ENCODE measurements at places on chromosomes 13 and 19. TPM values are rescaled to one million over a fixed set of nuclear protein-coding genes. Genes with fewer than 3 reads are reported as not detected.

Gene HSPB6
- not detected for total RNA-seq

Gene TEX26
- not detected for total RNA-seq

Gene SEMA6B
- 13.9 TPM for total RNA-seq

Gene REXO1
- 12.5 TPM for total RNA-seq

DNA sequence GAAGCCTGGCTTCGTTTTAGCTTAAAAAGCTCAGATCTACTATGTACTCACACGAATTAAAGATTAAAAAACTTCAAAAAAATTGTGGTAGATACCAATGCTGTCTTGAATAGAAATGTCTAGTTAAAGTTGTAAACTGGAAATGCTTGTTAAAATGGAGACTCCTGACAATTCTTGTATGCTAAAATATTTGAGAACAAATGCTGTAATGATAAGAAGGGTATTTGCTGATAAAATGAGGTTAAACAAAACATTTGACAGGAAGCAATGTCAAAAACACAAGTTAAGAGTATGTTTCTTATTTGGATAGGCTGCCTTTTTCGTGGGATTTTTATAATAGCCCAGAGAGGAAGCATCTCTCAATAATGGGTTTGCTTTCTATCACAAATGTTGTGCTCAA lies 48.0 kb upstream of the POSTN start:
- DNase-seq, result no peak

DNA sequence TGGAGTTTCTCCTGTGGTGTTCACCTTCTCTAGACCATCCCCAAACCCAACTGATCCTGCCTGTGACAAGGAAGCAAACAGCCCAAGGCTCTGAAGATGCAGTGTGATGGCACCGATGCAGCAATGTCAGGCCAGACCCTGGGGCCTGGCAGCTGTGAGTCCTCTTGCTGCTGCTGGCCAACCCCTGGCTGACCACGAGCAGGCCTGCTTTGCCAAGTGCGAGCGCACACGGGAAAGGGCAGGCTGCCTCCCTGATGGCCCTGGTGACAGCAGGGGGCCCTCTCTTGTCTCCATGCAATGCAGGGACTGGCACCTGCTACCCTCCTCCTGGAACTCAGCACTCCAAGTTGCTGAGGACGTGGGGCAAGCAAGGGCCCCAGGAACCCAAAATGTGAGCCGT lies 5.4 kb upstream of the VSTM2B start:
- DNase-seq, result no peak

DNA sequence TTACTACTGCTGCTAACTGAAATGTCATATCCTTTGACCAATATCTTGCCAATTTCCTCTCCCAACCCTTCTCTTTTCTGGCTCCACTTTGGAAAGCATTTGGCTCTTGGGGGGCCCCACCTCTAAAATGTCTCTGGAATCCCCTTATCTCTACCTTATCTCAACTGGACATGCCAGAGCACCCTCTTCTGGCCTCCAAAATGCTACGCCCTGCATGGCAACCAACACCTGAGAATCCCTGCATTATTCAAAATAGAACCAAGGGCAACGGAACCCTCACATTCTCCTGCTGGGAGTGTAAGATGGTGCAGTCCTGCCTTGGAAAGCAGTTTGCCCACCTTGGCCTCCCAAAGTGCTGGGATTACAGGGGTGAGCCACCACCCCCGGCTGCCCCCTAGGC lies 35.3 kb downstream of the CERS4 start:
- DNase-seq, result no peak

- no peak for DNase-seq
Measured at GRCh38 chr13:94704377-94705080, 7.8 kb downstream of the SOX21 start.

DNA sequence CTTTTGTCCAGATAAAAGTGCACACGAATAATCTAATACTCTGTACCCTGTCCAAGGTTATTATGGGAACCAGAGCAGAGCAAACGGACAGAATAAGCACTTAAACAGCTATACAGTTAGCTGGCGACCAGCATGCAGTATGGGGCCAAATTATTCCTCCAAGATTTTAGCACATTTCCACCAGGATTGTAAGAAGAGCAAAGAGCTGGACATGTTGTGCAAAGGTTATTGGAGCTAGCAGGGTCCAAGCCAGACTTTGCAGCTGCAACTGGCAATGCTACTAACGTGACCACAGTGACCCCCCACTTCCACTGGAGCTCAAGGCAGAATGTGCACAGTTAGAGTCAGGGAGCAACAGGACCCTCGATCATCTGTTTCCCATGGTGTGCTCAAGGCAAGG lies 89.9 kb downstream of the COL4A1 start:
- DNase-seq, result no peak

Gene VMAC
- total RNA-seq, result 1.3 TPM

- peak; percentile 76 for DNase-seq
Measured at GRCh38 chr13:23918208-23918607, 20.9 kb upstream of the C1QTNF9B start.

- no peak for DNase-seq
Measured at GRCh38 chr19:22620912-22621311, 13.2 kb upstream of the ZNF492 start.

DNA sequence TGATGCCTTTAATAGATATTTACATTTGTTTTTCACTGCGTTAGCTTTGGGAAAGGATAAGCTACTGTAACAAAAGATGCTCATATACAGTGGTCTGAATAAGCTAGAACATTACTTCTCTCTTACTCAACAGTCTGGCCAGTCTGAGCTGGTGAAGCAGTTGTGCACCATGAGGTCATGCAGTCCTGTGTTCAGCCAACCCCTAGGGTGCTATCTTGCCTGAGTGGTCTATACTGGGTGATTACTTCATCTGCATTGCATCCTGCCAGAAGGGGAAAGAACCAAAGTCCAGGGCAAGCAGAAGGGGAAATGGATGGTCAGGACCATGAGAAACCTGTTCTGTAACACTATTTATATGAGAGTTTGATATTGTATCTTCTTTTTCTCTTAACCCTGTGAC lies 31.5 kb downstream of the ERCC5 start:
- DNase-seq, result no peak

Gene LIN7B
- 3.2 TPM for total RNA-seq

- DNase-seq, result no peak
Measured at GRCh38 chr13:94657167-94657566, 55.2 kb downstream of the SOX21 start.

- DNase-seq, result no peak
Measured at GRCh38 chr19:50312967-50313811, 16.0 kb downstream of the KCNC3 start.

GRCh38 chr13:22086597-22087330 lies 415.9 kb downstream of the FGF9 start:
- DNase-seq, result no peak

Gene LILRB4
- total RNA-seq, result not detected

Gene TUBA3C
- total RNA-seq, result 189 TPM

GRCh38 chr19:12833738-12834565 lies 427 bp downstream of the RTBDN start:
- no peak for DNase-seq

GRCh38 chr13:36480726-36481427 lies 48.6 kb downstream of the CCNA1 start:
- DNase-seq, result no peak

DNA sequence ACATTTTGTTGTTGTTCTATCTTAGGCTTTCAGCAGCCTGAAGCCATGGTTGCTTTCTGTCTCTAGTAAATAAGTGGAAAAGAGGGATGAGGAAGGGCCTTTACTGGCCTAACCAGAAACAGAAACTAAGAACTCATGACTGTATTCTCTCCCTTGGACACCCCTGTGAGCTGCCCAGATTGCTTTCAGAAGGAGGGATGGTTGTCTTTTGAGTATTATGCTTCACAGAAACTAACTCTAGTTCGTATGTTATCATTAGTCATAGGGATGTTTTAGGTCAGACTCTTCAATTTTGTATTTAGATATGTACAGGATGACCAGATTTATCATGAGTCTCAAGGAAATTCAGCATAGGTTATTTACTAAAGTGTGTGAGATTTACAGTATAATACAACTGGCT lies 17.5 kb downstream of the BORA start:
- no peak for DNase-seq

DNA sequence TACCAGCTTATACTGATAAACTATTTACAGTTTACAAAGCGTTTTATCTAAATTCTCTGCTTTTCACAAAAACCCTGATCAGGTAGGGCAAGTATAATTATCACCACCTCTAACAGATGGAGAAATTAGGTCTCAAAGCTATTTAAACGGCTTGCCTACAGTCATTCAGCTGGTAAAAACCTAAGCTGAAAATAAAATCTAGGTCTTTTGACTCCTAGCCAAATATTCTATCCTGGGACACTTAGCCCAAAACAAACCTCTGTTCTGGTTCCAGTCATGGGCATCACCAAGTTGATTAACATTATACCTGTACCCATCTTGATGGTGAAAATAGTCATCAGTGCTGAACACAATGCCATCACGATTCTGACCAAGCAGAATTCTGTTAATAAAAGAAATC lies 11.4 kb downstream of the N4BP2L2 start:
- no peak for DNase-seq

DNA sequence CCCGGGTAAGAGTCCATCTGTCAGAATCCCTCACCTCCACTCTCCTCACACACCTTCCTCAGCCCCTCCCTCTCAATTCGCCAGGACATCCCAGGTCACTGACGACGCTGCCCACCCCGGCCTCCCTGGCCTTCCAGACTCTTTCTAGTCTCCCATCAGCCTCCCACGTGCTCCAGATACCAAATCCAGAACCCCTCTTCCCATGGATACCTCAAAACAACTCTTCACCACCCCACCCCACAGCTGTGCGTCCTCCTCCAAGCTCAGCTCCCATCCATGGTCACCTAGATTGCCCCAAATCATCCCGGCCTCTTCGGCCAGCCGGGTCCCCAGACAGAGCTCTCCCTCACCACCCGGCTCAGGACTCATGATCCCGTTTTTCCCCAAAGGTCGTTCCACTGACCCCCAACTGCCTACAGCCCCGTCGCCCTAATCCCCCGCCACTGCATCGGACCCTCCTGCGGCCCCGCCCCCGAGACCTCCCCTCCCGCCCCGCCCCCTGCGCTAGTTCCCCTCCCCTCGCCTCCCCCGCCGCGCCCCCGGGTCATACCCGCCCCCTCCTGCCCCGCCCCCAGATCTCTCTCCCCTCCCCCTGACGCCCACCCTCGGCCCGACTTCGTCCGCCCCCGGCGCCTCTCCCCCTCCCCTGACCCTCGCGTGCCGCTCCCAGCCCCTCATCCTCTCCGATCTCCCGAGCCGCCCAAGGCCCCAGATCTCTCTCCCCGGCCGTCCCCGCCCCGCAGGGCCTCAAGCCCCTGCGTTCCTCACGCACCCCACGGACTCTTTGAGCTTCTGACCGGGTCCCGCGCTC lies 546 bp downstream of the UBXN6 start:
- no peak for DNase-seq

GRCh38 chr19:34539396-34539795 lies 57.8 kb downstream of the WTIP start:
- no peak for DNase-seq

GRCh38 chr13:99992949-99993351 lies 11.4 kb downstream of the ZIC2 start:
- DNase-seq, result peak; percentile 82

Gene NANOS3
- total RNA-seq, result not detected

- no peak for DNase-seq
Measured at GRCh38 chr19:35937345-35938281, 1.4 kb downstream of the LRFN3 start.

DNA sequence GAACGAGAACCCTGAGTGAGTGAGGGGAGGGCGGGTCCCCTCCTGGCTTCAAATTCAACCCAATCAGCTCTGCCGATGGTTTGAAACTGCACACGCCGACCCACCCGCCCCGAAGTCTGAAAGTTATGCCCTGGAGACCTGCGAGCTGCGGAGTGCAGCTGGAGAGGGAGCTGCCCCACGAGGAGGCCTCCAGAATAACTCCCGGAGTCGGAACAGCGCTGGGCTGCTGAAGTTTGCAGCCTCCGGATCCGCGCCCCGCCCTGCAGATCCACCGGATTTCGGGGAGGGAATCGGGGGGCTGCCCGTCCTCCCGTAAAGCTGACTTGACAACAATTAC lies 7.0 kb downstream of the POU4F1 start:
- DNase-seq, result no peak

DNA sequence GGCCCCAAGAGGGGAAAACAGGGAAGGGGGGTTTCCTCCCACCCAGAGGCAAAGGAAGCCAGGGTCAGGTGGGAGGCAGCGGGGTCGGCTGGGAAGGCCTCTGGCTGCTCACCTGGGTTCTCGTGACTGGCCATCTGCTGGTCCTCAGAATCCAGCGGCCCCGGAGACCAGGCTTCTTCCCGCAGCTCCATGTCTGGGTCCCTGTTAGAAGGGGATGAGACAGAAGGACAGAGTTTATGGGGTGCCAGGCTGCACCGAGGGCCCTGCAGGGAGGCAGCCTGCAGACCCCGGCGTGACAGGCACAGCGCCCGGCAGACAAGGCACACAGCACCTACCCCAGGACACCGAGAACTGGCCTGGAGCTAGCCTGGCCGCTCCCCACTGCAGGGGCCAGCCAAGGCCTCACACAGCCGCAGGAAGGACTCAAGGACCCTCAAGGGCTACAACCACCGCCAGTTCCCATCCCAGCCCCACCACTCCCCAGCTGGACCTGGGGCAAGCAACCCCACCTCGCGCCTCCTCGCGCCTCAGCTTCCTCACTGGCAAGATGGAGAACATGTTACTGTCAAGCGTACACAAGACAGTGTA lies 18.0 kb downstream of the ZNF787 start:
- DNase-seq, result no peak

GRCh38 chr19:17037966-17038500 lies 11.4 kb upstream of the CPAMD8 start:
- DNase-seq, result no peak

GRCh38 chr13:102715447-102715846 lies 20.6 kb upstream of the METTL21C start:
- no peak for DNase-seq

Gene LIM2
- total RNA-seq, result not detected

- DNase-seq, result peak; percentile 63
Measured at GRCh38 chr19:6801485-6802086, 29.1 kb downstream of the VAV1 start.

DNA sequence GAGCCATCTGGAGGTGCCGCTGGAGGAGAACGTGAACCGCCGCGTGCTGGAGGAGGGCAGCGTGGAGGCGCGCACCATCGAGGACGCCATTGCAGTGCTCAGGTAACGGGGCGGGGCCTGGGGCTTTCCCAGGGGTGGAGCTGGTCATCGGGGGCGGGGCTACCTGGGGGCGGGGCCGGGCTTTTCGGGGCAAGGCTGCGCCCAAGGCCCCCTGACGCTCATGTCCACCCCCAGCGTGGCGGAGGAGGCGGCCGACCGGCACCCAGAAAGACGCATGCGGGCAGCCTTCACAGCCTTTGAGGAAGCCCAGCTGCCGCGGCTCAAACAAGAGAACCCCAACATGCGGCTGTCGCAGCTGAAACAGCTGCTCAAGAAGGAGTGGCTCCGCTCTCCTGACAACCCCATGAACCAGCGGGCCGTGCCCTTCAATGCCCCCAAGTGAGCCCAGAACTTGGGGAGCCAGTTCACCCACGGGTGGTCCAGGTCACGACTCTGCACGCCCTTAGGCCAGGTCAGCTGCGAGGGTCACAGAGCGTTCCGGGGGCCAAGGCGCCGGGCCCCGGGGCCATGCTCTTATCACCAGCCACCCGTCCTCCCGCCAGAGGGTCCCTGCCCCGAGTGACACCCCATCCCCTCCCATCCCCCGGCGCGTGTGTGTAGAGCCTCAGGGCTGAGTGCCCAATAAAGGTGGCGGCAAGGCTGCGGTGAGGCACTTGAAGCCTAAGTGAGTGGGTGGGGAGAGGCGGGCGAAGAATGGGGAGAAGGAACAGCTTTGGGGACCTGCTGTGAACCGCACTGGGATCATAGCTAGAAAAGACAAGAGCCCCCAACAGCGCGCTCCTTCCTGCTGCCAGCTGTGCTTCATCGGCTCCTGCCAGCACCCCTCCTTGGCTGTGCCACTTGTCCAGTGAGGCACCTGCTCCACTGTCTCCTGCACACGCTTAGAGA lies 10.7 kb downstream of the CCDC124 start:
- no peak for DNase-seq

Measured in HT1080 (cell line).